Kidney epithelial cell (primary cell): ENCODE measurements at places on chromosomes 7 and 10.

DNA sequence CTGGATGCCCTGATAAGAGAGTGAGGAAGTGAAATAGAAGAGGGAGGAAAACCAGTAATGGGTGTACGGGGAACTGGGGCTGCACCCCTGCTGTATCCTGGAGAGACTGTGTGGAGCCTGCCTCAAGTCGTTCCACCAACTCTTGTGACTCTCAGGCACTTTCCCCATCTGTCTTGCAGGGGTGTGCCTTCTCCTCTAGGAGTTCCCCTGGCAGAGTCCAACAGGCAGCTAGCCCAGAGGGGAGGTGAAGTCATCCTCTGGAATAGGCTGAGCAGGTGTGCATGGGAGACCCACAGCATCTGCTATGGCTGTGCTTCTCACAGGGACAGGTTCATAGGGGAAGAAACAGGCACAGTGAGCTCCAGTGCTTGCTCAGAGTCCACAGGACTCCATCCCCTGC, 46.8 kb downstream of the WIPF3 start:
- DNase-seq = no peak

DNA sequence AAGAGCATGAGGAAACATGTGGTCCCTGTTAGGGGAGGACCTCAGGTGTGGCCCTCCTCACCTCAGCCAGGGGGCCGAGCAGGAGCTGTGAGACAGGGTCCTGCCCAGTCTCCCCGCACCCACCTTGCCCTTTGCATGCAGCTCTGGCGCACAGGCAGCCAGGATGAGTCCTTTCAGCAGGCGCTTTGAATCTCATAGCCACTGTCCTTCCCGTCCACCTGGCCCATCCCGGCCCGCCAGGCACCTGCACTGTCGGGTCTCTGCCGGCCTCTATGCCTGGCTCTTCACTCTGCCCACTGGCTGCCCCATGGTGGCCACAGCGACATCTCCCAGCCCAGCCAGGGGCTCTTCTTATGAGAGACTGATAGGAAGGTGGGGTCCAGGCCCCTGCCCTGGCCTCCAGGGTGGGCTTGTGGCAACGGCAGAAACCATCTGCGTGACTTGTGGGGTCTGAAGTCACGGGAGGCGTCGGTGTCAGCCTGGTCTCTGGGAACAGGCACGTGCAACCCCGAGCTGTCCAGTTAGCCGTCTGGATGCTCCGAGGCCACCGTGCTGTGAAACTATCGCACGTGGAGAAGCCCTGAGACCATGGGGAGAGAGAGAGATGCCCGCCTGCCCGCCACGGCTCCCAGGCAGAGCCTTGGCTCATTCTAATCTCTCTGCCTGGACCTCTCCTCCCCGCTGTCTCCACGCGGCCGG, 37.4 kb downstream of the FOXL3 start:
- DNase-seq = no peak

- DNase-seq = no peak
These were observed 9.2 kb downstream of the IKZF5 start for GRCh38 chr10:122999347-122999746.

DNA sequence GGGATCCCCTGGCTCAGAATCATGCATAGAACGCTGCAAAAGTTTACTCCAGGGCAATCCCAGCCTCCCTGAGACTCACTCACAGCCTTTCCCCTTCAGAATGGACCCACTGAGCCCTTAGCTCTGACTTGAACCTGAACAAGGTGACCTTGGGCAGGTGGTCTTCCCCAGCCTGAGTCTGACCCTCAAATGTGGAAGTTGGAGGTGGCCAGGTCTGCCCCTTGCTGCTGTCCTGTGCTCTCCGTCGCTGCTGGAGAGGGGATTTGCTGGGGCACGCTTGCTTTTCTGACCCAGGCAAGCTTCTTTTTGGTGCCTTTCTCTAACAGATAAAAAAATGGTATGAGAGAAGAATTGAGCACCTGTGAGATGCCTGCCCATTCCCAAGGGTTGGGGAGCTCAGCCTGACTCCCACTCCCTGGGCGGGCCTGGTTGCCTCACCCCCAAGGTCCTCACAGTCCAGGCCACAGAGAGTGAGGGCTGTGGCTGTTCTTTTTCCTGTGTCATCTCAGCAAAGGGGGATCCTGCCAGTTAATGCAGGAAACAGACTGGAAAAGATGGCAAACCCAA, 46.6 kb upstream of the IGFBP3 start:
- DNase-seq = no peak

DNA sequence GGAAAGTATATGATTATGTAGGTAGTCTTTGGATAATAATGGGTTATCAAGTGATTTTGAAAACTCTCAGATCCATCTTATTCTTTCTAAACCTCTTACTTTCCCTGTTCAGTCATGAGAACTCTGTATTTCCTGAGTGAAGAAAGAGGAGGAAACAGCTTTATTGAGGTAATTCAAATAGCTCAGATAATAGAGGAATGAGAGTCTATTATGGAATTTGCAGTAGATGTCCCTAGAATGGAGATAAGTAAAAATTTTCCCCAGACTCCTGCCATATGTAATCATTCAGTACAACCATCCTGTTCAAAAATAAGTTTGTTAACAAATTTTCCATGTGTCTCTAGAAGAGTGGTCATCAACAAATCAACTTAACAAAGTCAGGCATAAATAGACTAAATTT, 36.4 kb downstream of the EPDR1 start:
- DNase-seq = no peak

DNA sequence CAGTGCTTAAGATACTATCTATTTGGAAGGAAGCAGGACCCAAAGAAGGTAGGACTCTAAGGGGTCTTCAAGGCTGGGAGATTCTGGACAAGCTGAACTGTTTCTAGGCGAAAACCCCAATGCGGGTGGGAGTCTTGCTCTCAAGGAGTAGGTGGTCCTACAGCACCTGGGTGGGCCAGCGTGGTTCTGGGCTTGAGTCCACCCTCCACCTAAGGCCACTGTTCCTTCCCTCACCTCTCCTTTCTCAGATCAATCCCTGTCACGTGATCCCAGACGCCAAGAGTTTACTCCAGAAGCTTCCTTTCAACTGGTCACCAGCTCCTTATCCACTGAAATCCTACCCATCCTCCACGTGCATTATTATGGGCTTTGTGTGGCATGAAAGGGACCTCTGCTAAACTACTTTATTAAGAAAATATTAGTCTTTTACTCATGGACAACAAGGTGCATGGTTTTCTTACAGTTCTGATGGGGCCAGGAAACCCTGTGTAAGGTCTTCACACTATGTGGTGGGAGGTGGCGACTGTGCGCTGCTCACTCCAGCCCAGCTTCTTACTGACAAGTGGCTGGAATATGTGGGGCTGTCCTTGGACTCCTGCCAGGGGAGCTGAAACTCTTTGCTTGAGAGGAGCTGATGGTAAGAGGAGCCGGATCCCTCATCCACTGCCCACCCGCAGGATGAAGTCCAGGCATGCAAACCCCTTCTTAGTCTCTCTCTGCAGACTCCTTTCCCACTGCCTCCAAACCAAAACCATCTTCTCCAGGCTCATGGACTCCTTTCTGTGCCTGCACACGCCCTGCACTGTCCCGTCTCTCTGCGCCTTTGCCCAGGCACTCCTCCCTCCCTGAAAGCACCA, 1.6 kb downstream of the ZNF746 start:
- DNase-seq = peak; percentile 21

DNA sequence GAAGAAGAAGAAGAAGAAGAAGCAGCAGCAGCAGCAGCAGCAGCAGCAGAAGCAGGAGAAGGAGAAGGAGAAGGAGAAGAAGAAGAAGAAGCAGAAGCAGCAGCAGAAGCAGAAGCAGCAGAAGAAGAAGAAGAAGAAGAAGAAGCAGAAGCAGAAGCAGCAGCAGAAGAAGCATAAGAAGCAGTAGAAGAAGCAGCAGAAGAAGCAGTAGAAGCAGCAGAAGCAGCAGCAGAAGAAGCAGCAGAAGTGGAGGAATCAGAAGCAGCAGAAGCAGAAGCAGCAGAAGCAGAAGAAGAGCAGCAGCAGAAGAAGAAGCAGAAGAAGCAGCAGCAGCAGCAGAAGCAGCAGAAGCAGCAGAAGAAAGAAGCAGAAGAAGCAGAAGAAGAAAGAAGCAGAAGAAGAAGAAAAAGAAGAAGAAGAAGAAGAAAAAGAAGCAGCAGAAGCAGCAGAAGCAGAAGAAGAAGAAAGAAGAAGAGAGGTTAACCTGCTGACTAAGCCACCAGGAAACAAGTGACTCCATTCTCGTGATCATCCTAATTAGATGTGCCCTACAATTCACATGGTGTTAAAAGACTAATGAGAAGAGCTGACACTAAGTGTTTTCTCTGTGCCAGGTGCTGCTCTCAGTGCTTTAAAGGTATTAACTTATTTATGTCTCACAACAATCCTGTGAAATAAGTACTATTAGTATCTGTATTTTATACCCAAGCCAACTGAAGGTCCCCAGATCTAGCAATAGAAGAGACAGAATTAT, 11.6 kb downstream of the CDNF start:
- no peak for DNase-seq

DNA sequence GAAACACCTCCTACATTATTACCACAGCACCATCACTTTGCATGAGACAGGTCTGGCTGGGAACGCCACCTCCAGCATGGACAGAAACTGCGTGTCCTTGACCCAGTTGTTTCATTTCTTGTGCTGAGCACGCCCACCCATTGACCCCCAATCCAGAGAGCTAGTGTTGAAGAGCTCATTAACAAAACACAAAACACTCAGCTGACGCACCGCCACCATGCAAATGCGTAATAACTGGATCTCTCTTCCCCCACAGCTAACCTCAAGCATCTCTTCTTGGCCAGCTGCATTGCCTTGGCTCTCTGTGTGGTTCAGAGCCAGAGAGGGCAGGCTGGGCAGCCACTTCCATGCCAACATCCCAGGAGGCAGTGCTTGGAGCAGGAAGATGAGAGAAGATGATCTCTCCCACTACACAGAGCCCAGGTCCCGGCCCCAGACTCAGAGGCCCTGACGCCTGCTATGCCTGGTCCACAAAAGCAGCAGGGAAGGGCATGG, 173.5 kb downstream of the PLXNA4 start:
- DNase-seq = no peak

- DNase-seq = no peak
These were observed 87.5 kb upstream of the IFRD1 start for GRCh38 chr7:112362731-112363131.

- DNase-seq = no peak
These were observed 67.2 kb downstream of the RABGEF1 start for GRCh38 chr7:66807736-66808135.

GRCh38 chr10:10959666-10960065, 58.0 kb upstream of the CELF2 start:
- DNase-seq = no peak

GRCh38 chr10:101441541-101442455, 87.8 kb downstream of the BTRC start:
- DNase-seq = peak; percentile 31

- DNase-seq = no peak
These were observed 141.8 kb downstream of the DIP2C start for GRCh38 chr10:547591-548081.

DNA sequence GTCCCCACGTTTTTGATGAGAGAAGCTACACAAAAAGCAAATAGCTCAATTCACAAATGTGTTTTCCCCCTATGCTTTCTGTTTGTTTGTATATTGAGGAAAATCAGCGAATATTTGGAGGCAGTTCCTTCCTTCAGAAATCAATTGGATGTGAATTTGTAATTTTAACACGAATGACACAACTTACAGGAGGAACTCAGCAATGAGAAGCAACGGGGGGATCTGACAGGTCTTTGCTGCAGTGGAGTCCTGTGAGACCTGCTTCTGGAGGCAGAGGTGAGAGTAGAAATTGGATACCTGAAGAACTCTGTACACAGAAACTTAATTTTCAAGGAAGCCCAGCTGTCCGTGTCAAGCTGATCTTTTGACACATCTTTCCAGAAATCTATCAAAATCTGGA, 370.4 kb downstream of the GFRA1 start:
- no peak for DNase-seq

DNA sequence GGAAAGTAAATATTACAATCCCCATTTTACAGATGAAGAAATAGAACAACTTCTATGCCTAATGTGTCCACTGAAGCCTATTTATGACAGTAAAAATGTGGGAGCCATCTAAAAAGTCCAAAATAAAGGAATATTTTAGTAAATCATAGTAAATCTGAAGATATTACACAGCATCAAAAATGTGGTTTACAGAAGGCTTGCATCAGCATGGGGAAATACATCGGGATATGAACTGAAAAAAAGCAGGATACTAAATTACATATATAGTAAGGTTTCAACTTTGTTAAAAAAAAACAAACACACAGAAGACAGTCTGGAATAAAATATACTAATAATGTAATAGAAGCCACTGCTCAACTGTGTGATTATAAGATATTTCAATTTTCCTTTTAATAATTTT, 20.8 kb downstream of the CPA1 start:
- no peak for DNase-seq

DNA sequence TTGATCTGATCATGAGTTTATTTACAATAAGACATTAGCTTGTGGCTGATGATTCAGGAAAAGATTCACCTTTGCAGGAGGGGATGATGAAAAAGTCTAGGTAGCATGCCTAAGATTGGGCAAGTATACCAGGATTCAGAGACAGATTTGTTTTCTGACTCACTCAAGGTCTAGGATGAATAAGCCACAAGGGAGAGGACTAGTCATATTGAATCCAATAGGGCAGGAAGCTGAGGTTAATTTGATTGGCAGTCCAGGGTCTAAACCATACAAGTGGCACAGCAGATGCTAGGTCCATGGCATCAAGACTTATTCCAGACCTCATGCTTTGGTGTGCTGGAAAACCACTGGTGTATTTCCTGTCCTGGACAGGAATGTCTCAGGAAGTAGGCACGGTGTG, 1133.4 kb downstream of the XPNPEP1 start:
- peak; percentile 58 for DNase-seq

DNA sequence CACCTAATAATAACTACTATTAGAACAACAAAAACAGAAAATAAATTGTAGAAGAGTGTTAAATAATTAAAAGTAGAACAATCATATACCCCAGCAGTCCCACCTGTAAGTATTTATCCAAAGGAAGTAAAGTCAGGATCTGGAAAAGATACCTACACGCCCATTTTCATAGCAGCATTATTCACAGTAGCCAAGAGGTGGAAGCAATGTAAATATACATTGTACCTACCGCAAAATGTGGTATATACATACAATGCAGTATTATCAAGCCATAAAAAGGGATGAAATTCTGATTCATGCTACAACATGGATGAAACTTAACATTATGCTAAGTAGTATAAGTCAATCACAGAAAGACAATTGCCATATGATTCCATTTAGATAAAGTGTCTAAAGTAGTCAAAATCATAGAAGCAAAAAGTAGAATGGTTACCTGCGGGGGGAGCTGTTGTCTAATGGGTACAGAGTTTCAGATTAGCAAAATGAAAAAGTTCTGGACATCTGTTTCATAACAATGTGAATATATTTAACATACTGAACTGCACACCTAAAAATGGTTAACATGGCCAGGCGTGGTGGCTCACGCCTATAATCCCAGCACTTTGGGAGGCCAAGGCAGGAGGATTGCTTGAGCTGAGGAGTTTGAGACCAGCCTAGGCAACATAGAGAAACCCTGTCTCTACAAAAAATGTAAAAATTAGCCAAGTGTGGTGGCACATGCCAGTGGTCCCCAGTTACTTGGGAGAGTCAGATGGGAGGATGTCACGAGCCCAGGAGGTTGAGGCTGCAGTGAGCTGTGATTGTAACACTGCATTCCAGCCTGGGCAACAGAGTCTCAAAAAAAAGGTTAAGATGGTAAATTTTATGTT, 6.0 kb upstream of the TMED4 start:
- DNase-seq = no peak

- DNase-seq = no peak
These were observed 13.2 kb downstream of the POM121L12 start for GRCh38 chr7:53048638-53049037.
